ENCODE measurements at places on chromosomes 1 and 21.
A peak's percentile ranks its signal among the peaks of the same experiment; 100 is the strongest.

GRCh38 chr21:15735409-15735808 lies 5.6 kb downstream of the USP25 start:
- no peak for DNase-seq

- DNase-seq = peak; percentile 64
These were observed 53.1 kb upstream of the HMCN1 start for GRCh38 chr1:185681034-185681633.

- DNase-seq = no peak
These were observed 410.1 kb downstream of the BRINP3 start for GRCh38 chr1:190067592-190067991.

GRCh38 chr1:90558754-90559378 lies 158.2 kb downstream of the BARHL2 start:
- DNase-seq = no peak

- DNase-seq = no peak
These were observed 18.9 kb downstream of the C1orf174 start for GRCh38 chr1:3881193-3881480.

DNA sequence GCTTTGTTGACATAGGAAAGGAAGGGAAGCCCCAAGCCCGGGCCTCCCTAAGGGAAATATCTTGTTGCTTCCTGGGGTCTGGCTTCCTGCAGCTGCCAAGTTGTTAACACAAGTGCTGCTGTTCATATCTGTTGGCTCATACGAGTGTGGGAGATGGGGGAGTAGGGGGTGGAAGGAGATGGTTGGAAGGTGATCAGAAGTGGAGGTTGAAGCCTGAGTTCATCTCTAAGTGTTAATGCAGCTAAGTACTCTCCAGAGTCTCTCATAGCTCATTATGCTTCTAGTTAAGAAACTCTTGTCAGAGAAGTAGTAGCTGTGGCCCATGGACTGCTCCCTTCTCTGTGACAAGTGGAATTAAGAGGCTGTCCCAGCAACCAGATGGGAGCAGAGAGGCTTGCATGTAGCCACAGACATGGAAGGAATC lies 319.2 kb upstream of the SPAG17 start:
- DNase-seq = no peak

GRCh38 chr1:222161676-222162075 lies 386.2 kb downstream of the HHIPL2 start:
- DNase-seq = no peak

Measured in inflammatory macrophage treated with lipopolysaccharide for 4 hours (primary cell).